Hepatocyte (in vitro differentiated cells): ENCODE measurements at places on chromosomes 5 and 9.
A peak's percentile ranks its signal among the peaks of the same experiment; 100 is the strongest.

DNA sequence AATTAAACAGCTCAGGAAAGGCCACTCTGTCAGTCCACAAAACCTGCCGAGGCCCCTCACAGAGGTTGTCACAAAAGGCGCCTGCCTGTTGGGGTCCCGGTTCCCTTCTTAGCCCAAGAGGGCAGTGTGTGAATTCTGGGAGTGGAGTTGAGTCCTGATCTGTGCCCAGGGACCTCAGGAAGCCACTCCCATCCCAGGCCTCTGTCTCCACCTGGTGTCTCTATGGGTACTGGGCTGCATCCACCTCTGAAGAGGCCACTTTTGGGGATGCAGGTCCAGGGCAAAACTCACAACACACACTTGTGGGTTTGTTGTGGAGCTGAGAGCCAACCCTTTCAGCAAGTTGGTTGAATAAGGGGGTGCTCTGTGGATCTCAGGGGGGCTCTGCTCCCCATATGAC, 74.3 kb upstream of the STXBP1 start:
- H3K27me3 ChIP-seq, result no peaks in the 10 kb centered on the region
- H3K4me3 ChIP-seq, result no peak overlapping the region
- DNase-seq, result no peak
- H3K4me1 ChIP-seq, result peaks cover 26% of the 10 kb centered on the region
- peak overlapping the region; percentile 48 for H3K27ac ChIP-seq

DNA sequence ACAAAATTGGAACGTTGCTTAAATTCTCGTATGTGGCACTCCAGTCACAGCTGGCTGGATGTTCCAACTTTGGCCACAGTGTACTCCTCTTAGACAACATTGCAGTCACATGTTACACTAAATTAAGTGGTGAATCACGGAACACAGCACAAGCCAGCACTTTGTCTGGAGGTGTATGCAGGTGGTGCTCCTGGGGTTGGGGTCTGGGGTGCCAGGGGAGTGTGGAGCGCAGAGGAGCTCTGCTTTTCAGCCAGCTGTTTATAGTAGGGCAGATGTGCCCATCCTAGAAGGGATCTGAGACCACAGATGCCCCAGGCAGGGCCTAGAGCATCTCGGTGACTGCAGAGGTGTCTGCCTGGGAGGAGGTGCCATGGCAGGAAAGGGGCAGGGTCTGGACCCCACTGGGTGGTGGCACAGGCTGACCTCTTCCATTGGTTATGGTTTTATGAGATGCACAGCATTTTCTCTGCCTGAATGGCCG, 82.6 kb downstream of the WNK2 start:
- no peaks in the 10 kb centered on the region for H3K36me3 ChIP-seq
- H3K27ac ChIP-seq, result no peak overlapping the region
- no peaks in the 10 kb centered on the region for H3K4me1 ChIP-seq
- H3K4me3 ChIP-seq, result no peak overlapping the region
- no peaks in the 10 kb centered on the region for H3K27me3 ChIP-seq
- DNase-seq, result no peak

GRCh38 chr5:128252756-128253155, 169.2 kb downstream of the SLC12A2 start:
- H3K4me3 ChIP-seq, result no peak overlapping the region
- no peaks in the 10 kb centered on the region for H3K36me3 ChIP-seq
- peaks cover 19% of the 10 kb centered on the region for H3K4me1 ChIP-seq
- no peaks in the 10 kb centered on the region for H3K27me3 ChIP-seq
- no peak for DNase-seq

DNA sequence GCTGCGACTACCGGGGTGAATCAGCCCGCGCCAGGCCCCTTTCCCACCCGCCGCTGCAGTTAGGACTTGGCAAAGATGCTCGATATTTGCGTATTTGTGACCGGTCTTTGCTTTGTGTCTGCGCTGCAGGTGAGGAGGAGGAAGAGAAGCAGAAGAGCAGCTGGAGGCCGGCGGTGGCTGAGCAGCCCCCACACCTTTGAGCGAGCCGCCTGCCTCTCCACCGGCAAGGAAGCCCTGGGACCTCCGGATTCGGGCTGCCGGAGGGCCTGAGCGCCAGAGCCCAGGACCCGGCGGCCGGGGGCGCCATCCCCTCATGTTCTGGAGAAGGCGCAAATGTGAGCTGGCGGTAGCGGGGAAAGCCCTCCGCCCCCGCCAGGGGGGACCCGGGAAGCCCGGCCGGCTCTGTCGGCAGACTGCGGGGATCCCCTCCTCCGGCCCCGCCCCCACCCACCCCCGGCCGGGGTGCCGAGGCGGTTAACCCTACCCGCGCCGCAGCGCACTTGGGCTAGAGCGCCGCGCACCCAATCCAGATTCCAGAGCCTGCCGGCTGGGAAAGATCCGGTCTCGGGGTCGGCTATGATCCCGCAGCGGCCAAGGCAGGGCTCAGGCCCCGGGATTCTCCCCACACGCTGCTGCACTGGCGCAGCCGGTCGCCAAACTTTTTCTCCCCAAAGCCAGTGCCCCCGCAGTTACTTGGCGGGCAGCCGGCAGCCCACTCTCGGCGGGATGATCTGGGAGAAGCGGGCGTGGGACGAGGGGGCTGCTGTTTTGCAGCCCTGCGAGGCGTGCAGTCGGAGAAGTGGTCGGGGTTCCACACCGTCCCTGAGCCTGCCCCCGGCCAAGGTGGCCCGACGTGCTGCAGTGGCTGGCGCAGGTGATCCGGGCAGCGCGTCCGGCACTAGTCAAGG, 800 bp upstream of the KCNN2 start:
- peak; percentile 81 for DNase-seq
- H3K4me1 ChIP-seq, result peaks cover 16% of the 10 kb centered on the region
- no peaks in the 10 kb centered on the region for H3K36me3 ChIP-seq
- peak overlapping the region; percentile 80 for H3K4me3 ChIP-seq

GRCh38 chr5:14009575-14009974, 65.1 kb upstream of the DNAH5 start:
- no peak for DNase-seq
- H3K36me3 ChIP-seq, result no peaks in the 10 kb centered on the region
- H3K4me3 ChIP-seq, result no peak overlapping the region

DNA sequence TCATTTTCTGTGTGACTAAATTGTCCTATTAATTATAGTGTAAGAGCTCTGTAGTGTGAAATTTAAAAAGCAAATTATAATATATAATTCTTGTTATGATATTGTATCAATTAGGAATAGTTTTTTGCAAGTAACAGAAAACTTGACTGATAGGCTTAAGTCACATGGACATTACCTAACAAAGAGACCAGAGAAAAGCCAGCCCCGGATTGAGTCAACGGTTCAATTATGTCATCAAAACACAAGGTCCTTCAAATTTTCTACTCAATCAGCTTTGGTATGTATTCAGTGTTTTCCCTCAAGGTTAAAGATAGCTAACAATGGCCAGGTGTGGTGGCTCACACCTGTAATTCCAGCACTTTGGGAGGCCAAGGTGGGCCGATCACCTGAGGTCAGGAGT, 126.7 kb upstream of the PTGER4 start:
- no peak overlapping the region for H3K4me3 ChIP-seq
- H3K4me1 ChIP-seq, result peaks cover 12% of the 10 kb centered on the region
- no peaks in the 10 kb centered on the region for H3K36me3 ChIP-seq
- no peak for DNase-seq
- no peaks in the 10 kb centered on the region for H3K27me3 ChIP-seq

GRCh38 chr5:23977365-23977764, 470.0 kb downstream of the PRDM9 start:
- no peaks in the 10 kb centered on the region for H3K27me3 ChIP-seq
- no peaks in the 10 kb centered on the region for H3K4me1 ChIP-seq
- H3K4me3 ChIP-seq, result no peak overlapping the region
- no peak for DNase-seq
- H3K36me3 ChIP-seq, result no peaks in the 10 kb centered on the region
- no peak overlapping the region for H3K27ac ChIP-seq

GRCh38 chr5:135857630-135858311, 23.3 kb downstream of the SLC25A48 start:
- DNase-seq, result no peak
- no peaks in the 10 kb centered on the region for H3K4me1 ChIP-seq
- no peaks in the 10 kb centered on the region for H3K27me3 ChIP-seq
- H3K27ac ChIP-seq, result no peak overlapping the region
- no peak overlapping the region for H3K4me3 ChIP-seq
- H3K36me3 ChIP-seq, result no peaks in the 10 kb centered on the region

- no peak overlapping the region for H3K4me3 ChIP-seq
- H3K27me3 ChIP-seq, result no peaks in the 10 kb centered on the region
- H3K27ac ChIP-seq, result no peak overlapping the region
- H3K4me1 ChIP-seq, result peaks cover 22% of the 10 kb centered on the region
- peak; percentile 28 for DNase-seq
Observed at GRCh38 chr9:119218293-119218692, 150.9 kb downstream of the BRINP1 start.
